ENCODE measurements at places on chromosomes 6 and 20.

DNA sequence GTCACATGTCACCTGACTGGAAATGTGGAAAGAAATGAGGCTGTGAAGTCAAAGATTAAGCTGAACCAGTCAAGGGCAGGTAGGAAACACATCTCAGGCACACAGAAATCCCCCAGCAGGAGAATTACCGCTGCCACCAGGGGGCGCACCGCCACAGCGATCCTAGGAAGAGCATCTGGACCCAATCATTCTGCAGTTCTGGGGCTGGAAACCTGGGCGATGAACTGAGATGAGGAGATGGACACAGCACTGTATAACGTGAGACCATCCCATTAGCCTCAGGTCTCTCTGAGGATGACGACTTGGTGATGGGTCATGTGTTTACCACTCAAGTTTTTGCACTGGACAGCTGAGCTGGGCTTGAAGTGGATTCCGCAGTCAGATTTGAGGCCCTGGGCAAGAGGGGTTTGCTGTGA lies 6.5 kb upstream of the SLC24A3 start:
- peak; percentile 82 for DNase-seq

GRCh38 chr6:141443032-141443431 lies 689.7 kb upstream of the GJE1 start:
- DNase-seq, result no peak

DNA sequence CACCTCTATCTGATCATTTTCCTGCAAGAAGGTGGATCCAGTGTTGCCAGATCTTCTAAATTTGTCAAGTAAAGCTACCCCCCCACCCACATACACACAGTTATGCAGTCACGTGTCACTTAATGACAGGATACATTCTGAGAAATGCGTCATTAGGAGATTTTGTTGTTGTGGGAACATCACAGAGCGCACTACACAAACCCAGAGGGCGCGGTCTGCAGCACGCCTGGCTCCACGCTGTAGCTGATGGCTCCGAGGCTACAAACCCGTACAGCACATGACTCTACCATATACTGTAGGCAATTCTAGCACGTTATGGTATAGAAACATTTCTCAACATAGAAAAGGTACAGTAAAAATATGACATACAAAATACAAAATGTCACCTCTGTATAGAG lies 126.9 kb downstream of the SYCP2 start:
- DNase-seq, result no peak

DNA sequence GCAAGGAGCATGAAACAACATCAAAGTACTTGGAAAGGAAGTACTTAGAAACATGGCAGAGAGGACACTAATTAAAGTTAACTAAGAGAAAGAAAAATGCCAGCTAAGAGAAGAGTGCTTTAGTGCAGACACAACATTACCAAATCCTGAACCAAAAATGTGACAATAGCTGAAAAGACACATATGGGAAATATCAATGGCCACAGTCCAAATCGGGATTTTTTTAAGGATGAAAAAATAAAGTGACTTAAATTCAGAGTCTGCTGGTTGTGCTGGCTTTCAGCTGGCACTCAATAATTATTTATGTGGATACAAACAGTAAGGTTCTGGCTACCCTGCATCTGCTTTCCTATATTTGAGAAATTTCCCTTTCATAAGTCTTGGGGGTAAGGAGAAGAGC lies 12.6 kb upstream of the DST start:
- no peak for DNase-seq

- DNase-seq, result no peak
Observed at GRCh38 chr20:57364451-57364850, 13.4 kb downstream of the RAE1 start.

- no peak for DNase-seq
Observed at GRCh38 chr6:16355238-16355637, 116.9 kb downstream of the GMPR start.

DNA sequence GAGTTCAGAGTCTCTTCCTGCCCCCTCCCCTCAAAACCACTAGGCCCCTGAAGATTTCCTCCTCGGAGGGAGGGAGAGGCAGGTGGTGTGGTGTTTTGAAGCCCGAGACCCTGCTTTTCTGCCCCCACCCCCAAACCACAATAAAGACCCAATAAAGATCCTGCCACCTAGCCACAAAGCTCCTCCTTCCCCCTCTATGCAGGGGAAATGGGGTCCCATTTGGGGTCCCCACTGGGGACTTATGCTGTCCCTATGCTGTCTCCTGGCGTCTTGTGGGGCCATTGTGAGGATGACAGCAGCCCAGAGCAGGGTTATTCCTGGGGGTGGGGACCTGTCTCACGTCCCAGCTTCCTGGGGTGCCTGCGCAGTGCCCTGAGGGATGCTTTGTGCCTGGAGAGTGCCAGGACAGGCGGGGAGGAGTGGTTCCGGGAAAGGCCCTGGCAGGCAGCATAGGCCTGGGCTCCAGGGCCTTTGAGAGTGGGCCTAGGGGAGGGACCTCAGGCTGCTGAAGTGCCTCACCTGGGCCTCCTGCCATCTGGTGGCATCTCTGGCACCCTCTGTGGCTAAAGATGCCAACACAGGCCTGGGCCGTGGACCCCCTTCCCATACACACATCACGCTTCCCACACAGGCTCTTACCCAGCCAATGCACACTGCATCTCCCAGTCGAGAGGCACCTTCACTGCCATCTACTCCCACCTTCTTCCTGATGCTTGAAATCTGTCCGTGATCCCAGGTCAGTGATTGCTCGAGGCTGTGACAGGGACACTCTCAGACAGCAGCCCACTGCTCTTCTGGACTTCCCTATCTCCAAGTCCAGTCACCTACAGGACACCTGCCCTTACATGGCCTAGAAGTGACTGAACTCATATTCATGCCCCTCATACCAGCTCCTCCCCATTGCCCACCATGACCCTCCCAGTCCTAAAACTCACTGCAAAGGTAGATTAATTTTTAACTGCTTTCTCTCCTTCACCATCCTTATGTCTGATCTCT lies 7.9 kb upstream of the ARMC12 start:
- DNase-seq, result no peak

GRCh38 chr6:105263685-105264610 lies 84.1 kb upstream of the POPDC3 start:
- DNase-seq, result no peak

DNA sequence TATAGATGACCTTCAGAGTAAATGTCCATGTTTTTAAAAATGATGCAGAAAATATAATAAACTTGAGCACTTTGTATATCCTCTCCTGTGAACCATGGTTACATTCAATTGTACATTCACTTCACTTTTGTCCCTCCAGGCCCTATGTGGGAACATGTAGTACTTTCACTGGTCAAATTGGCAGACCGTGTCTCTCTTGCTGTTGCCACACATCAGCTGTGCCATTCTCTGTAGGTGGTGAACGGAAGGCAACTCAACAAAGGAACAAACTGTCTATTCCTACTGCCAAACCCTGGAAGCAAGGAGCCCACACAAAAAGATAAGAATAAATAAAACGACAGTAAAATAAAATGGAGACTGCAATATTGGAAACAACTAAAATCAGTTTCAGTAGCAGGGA lies 2.0 kb downstream of the ROS1 start:
- no peak for DNase-seq

- DNase-seq, result no peak
Observed at GRCh38 chr6:53795340-53795701, 516 bp downstream of the LRRC1 start.

DNA sequence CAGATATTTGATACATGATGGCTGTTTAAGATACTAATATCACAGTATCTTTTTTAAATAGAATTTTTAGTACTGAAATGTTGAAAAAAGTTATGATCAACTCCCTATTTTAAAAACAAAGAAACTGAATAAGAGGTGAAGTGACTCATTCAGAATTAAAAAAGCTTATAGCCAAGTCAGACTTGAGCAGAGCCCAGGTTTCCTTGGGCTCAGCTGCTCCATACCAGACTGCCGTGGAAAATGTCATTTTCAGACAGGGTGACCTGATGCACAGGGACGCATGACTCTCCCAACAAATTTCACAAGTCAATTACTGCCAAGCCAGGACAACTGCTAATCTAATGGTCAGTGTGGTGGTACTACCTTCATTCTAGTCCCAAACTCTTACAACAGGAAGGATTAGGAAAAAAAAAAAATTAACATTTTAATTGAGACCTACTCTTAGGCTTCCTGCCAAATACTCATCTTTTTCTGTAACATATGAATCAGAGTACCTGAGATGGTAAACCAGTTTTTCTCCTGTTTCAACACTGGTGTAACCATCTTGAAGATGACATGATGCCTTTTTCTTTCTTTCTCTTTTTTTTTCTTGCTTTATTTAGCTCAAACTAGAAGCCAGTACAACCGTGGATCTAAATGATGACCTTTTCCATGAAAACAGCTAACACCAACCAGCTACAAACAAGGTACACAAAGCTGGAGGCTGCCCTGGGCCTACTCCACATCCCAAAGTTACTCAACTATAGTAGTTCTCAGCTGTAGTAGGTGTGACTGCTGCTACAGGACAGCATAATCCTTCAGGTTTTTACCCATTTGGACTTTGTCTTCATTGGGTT lies 30.5 kb downstream of the SLC22A23 start:
- no peak for DNase-seq

GRCh38 chr6:44858998-44859397 lies 469.1 kb upstream of the RUNX2 start:
- DNase-seq, result no peak

- DNase-seq, result no peak
Observed at GRCh38 chr6:144250276-144250675, 34.9 kb upstream of the UTRN start.

GRCh38 chr6:155050311-155050710 lies 55.2 kb downstream of the TIAM2 start:
- no peak for DNase-seq

DNA sequence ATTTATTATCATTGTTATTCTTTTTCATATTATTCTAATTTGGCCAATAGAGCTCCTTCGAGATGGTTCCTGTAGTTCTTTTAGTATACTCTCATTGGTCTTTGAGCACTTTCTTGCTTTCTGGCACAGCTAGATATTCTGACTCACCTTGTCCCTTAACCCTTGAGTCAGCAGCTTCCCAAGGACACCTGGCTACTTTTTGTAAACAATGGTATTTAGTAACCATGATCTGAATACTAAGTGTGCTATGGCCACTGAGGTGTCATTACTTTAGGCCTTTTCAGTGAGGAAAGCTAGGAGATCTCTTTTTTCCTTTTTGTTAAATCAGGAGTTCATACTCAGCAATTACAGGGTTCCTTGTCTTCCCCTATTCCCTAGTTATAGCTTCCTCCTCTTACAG lies 126.5 kb upstream of the CITED2 start:
- DNase-seq, result no peak

- no peak for DNase-seq
Observed at GRCh38 chr6:113570161-113570560, 287.0 kb upstream of the MARCKS start.

DNA sequence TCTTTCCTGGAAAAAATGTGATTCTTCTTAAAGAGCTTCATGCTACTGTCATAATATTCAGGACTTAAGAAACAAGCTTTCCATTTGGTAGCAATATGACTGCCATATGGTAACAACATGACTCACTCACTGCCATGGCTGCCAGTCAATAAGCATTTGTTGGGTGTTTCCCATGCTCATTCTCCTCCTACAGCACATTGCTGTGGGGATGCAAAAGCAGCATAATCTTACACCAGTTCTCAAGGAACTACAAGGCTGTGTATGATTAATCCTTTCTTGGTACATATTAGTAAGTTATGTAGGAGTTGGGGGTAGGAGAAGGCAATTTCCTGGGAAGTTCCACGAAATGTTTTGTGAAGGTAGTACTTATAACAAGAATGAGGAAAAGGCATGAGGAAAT lies 76.7 kb downstream of the CEP162 start:
- no peak for DNase-seq

GRCh38 chr6:74892091-74892490 lies 313.8 kb downstream of the COL12A1 start:
- no peak for DNase-seq

DNA sequence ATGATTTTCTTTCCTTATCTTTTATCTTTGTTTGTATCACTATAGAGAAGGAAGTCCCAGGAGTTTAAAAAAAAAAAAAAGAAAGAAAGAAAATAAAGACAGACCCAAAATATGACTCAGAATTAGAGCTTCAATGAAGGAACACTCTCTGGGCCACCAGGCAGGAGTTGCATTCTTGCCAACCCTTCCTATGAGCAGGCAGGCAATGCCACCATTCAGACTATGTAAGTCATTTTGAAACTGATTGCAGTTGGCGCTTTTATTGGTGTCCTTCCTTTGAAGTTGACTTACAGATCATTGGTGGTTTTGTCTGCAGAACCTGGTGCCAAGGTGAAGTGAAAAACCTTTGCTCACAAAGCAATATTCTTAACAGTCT lies 50.3 kb downstream of the MYB start:
- DNase-seq, result no peak

GRCh38 chr20:11982289-11982954 lies 64.7 kb downstream of the BTBD3 start:
- no peak for DNase-seq

- DNase-seq, result no peak
Observed at GRCh38 chr6:102026649-102027048, 633.1 kb downstream of the GRIK2 start.

GRCh38 chr6:52426667-52427066 lies 6.5 kb downstream of the EFHC1 start:
- DNase-seq, result no peak

GRCh38 chr6:3351105-3351676 lies 92.4 kb downstream of the PSMG4 start:
- no peak for DNase-seq

DNA sequence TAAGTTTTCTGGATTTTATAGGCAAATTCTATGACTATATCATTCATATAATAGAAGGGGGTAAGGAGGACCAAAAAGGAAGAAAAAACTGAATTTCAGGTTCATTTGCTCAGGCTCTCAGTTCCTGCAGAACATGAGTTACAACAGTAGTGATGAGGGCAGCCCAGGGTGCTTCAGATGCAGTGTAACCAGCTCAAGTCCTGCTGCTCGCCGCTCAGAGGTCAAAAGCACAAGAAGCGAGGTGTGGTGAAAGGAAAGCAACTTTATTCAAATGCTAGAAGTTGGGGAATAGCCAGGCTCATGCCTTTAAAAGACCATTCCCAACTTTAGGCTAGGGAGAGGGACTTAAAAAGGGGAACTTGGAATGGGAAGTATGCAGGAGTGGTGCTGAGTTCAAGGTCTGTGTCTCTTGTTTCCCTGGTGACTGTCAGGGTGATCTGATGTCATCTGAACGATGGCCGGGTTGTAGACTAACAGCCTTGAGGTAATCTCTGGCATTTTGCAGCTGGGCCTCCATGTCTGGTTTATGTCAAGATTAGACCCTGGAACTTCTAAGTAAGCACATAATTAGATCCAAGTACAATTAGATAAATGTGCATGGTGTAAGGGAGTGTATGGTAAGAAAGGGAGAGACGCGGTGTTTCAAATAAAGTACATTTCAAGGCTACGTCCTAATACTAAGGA lies 14.5 kb upstream of the SEC63 start:
- DNase-seq, result no peak

- no peak for DNase-seq
Observed at GRCh38 chr6:116827561-116828240, 1.2 kb downstream of the GPRC6A start.
